Left kidney (tissue), 8 donors: ENCODE measurements at places on chromosomes 2 and 18. TPM values are rescaled to one million over a fixed set of nuclear protein-coding genes. Genes with fewer than 3 reads are reported as not detected.

DNA sequence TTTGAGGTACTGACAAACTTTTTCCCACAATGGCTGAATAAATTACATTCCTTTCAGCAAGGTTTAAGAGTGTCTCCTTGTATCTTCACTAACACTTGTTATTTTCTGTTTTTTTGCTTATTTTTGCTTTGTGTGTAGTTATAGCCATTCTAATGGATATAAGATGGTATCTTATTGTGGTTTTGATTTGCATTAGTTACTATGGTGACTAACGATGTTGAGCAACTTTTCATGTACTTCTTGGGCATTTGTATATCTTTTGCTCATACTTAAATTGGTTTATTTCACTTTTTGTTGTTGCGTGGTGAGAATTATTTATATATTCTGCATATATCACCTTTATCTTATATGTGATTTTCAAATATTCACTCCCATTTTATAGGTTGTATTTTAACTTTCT is 79.9 kb upstream of the FSIP2 start:
- no peak for DNase-seq

DNA sequence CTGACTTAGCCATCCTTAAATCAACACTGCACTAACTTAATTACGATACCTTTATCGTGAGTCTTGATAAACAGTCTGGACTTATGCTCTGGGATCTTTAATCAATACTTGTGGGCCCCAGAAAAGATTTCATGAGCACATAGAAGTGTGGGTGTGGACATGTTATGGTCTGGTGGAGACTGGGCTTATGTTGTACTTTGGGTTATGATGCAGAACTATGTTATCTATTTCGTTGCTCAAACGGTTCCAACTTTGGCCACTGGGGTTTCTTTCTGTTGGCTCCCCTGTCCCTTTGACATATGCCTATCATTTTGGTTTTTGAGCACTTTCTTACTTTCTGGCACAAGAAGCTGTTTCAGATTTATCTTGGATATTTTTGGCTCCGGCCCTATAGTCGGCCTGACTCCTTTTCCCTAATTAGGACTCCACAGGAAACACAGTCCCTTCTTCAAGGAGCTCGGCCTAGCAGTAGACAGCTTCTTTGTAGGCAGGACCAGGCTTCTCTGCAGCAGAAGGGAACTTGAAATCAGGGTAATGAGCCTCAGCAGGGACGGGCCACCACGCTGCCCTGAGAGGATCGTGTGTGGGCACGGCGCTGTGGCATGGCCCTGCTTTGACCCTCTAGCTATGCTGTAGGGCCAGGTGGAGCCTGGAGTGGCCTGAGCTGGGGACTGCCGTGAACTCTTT is 54.6 kb upstream of the TXNDC2 start:
- DNase-seq: no peak

- DNase-seq: no peak
Observed at GRCh38 chr2:37357069-37357468, 12.6 kb downstream of the QPCT start.

GRCh38 chr2:45849491-45850283 is 198.2 kb downstream of the PRKCE start:
- DNase-seq: no peak

- DNase-seq: no peak
Observed at GRCh38 chr2:44934038-44934982, 7.2 kb upstream of the SIX3 start.

DNA sequence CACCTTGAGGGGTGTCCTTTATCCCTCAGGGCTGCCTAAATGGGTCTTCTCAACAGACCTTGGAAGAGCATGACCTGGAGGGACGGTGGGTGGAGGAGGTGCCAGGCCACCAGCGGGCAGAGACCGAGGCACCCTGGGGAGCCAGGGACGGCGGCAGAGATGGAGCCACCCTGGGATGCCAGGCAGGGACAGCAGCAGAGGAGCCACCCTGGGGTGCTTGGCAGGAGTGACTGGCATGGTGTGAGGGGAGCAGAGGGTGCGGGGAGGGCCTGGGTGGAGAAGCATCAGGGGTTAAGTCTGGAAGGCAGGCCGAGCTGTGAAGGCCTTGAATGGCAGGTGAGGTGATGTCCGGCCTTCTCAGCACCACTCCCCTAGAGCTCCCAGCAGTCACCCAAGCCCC is 56.1 kb downstream of the CIB4 start:
- no peak for DNase-seq

DNA sequence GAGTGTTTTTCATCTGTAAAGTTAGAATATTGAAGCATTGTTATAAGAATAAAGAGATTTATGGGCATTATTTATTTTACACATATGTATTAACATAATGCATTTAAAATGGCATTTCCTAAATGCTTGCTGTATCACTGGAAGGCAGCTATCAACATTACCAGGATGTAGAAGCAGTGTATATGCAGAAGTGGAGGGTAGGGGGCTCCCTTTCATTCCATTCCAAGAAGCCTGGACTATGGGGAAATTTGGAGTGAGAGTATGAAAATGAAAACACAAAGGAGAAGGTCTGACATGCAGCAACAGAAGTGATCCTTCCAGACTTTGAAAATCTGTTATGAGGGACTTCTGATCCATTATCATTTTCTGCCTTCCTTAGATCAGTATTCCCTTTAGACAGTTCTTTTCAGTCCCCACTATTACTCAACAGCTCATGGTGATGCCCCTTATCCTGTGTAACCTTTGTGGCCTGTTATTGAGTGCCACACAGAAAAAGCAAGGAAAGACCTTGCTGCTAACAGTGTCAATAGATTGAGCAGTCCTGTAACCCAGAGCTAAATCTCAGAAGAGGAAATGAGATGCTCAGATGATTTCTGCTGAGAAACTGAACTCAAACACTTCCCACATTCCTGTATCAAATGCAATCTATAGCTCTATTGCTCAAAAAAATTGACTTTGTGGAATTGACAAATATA is 216.6 kb downstream of the HNMT start:
- no peak for DNase-seq

- no peak for DNase-seq
Observed at GRCh38 chr2:50641633-50642032, 390.3 kb downstream of the NRXN1 start.

GRCh38 chr2:223315813-223316212 is 263.8 kb downstream of the KCNE4 start:
- DNase-seq: no peak

DNA sequence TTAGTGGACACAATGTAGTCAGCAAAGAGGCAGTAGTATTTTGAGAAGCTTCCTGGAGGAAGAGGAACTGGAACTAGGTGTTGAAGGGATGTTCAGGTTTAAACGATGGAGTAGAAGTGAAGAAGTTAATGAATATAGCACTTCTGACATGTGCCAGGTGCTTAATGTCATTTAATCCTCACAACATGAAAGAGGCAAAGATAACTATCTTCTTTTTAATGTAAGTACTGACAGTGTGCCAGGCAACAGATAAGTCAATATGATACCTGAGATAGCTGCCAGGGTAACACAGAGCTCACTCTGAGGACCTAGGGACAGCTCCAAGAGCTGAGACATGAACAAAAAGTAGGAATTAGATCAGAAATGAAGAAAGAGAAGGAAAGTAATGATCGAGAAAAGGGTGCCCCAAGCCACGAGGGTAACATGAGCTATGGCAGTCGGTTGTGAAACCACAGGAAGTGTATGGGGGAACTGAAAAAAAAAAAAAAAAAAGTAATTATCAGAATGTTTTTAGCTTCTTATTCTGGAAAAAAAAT is 140.7 kb downstream of the RNF144A start:
- DNase-seq: no peak

DNA sequence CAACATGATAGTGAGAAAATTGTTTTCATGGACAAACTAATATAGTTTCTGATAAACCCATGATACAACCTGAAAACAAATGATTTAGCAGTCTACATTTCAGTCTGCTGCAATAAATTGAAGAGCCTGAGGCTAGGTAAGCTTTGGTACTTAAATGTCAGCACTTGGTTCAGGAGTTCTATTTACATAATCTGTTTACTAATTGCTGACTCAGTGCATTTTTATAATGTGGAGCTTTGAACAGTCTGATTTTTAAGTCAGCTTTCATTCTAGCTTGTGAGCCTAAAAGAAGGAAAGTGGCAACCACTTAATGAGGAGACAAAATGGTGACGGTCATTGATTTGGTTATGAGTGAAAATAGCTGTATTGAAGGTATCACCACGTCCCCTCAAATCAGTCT is 488.6 kb downstream of the CPS1 start:
- DNase-seq: no peak

GRCh38 chr2:72843301-72843700 is 17.5 kb upstream of the EXOC6B start:
- DNase-seq: no peak

DNA sequence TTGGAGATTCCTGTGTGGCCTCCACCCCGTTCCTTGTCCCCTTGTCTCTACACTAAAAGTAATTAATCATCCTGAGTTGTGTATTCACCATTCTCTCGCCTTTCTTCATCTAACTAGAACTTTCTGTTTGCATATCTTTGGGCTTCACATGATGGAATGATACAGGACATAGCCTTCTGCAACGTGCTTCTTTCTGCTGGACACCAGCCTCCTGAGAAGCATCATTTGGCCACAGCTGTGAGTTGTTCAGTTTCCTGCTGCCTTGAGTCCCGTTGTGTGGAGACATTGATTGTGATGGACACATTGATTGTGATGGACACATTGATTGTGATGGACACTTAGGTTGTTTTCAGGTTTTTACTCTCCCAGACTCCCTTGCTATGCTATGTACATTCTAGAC is 139.3 kb downstream of the KCTD1 start:
- no peak for DNase-seq

DNA sequence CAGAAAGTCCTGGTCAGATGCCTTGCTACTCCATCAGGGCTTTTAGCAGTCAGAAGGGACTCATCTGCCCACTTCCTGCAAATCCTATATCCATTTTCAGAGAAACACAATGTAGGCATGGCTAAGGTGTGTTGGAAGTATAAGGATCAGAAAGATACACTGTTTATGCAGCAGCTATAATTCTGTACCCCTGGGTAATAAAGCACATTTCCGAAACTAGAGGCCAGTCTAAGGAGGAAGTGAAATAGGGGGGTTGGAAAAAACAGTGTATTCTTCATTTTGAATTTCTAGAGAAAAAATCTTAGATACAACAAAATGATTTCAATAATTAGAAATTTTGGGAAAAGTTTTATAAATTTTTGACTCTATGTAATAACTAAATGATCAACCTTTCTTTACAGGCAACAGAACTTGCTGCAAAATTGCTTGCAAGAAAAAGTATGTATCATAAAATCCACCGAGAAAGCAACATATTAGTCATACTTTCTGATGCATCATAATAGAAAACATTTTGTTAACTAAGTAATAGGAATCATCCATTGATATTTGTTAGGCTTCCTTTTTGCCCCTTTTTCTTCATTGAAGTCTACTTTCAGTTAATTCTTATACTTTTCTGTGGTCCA is 47.4 kb downstream of the FSIP2 start:
- DNase-seq: no peak

DNA sequence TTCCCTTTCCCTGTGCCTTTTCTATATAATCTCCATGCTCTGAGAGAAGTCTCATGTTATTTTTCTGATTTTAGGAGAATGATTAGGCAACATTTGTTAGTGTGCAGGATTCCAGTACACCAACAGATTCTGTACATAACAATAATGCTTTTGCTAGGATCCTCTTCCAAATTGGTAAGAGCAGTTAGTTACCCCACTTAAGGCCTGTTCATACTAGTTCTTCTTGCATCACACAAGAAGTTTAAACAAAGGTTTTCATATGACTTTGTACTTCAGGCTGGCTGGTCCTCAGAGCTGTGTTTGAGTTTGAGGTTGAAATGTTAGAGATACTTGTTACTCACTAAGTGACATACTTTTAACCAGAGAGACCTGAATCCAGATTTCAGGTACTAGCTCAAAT is 686.9 kb upstream of the NRXN1 start:
- DNase-seq: no peak

DNA sequence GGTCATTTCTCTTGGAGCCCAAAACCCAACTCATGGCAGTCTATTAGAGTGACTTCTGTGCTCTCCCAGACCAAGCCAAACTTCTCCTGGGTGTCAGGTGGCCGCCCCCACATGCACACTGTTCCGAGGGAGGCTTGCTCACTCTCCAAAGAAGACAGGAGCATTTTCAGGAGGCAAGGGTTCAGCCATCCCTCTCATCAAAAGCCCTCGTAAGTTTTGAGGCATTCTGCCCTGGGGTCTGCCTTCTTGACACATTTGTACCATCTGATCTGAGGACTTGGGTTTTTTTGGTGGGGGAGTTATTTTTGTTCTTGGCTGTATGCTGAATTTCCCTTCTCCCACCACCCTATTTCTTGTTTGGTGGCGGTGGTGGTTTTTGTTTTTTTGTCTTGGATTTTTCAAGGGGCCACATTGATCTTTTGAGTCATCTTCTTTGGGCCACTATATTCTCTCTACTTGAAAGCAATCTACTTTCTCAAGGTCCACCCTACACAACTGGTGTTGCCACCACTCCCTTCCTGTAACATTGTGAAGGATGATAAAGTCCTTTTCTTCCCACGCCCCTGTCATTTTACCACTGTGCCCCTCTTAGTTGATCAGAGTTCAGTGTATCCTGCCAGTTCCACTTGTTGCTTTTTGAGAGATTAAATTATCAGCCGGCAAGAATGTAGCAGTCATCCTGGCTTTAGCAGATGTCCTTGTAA is 255.8 kb downstream of the CYP26B1 start:
- DNase-seq: no peak

DNA sequence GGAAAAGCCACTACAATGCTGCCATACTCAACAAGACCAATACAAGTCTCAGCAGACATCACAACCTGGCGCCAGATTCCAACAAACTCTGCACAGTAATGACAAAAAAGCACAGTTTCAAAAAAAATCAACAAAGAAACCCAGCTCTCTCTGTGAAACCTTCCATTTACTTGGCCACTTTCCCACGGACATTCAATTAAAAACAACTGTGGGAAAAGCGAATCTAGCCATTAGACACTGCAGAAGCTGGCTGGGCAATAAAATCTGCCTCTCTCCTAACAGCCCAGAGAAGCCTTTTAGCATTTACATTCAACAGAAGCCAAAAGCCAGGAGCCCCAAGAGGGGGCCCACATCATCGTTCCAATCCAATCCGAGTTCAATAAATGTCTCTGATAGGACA is 128.9 kb downstream of the HDAC4 start:
- DNase-seq: no peak

DNA sequence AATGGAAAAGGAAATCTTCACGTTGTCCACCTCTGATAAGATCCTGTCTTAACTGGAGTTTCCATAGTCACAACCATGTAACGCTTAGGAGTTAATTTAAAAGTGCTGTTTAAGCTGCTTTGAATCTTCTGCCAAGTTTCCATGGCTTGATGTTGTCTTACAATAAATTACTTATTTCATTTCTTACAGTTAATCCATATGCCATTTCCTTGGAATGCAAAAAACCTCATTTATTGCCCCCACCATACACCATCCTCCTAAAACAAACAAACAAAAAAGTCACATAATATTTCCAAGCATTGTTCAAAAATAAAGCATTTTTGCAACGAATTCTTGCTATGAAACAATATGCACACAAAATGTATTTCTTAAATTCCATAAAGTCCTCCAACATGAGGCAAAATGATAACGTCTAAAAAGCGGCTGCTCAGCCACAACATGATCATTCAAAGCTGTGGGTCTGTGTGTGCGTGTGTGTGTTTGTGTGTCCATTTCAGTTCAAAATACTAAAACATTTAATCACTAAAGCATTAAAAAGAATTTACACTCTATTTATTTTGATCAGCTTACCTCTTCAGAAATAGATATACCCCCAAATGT is 46.8 kb upstream of the PXDN start:
- DNase-seq: no peak

Gene GREB1
- 22.5 TPM for polyA plus RNA-seq

Gene CACNB4
- polyA plus RNA-seq: 15.5 TPM

Gene DLGAP1
- polyA plus RNA-seq: 6.2 TPM

Gene CYS1
- polyA plus RNA-seq: 83.0 TPM

Gene DPYSL5
- polyA plus RNA-seq: 6.8 TPM

Gene SOCS6
- 34.0 TPM for polyA plus RNA-seq

Gene TANC1
- 64.8 TPM for polyA plus RNA-seq

Gene STON1
- 39.3 TPM for polyA plus RNA-seq

Gene ABCG8
- 0.88 TPM for polyA plus RNA-seq

Gene UPP2
- 11.2 TPM for polyA plus RNA-seq
